ENCODE measurements at places on chromosomes 6 and 20.

GRCh38 chr20:16397086-16397485 is 176.2 kb downstream of the KIF16B start:
- DNase-seq = no peak

GRCh38 chr20:62792940-62793756 is 3.1 kb upstream of the MRGBP start:
- no peak for DNase-seq

- DNase-seq = no peak
Observed at GRCh38 chr6:130593200-130593599, 227.4 kb downstream of the TMEM200A start.

DNA sequence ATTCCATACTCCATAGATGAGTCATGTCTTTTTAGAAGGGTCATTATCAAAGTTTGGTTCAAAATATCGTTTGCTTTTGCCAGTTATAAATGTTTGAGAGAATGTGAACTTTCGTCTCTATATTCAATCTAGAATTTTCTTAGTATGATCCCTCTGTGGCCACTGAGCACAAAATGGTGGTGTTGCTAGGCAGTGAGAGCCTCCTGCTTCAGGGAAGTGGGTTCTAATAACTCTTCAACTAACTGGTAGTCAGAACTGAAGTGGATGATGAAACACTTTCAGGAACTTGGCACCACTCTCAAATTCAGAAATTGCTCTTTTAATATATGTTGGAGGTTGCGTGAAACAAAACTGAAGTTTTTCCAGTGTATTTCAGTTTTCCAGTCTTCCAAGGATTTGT is 125.0 kb upstream of the DOK5 start:
- no peak for DNase-seq

GRCh38 chr6:138833816-138834539 is 38.1 kb downstream of the ECT2L start:
- no peak for DNase-seq

GRCh38 chr6:40112350-40112749 is 178.1 kb upstream of the MOCS1 start:
- DNase-seq = no peak

DNA sequence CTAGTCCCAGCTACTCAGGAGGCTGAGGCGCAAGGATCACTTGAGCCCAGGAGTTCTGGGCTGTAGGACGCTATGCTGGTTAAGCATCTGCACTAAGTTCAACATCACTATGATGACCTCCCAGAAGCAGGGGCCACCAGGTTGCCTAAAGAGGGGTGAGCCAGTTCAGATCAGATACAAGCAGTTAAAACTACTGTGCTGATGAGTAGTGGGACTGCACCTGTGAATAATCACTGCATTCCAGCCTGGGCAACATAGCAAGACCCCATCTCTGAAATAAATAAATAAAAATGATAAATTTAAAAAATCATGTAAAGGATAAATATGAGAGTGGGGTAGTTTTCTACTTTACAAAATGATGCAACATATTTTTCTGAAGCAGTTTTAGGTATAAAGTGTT is 106.5 kb downstream of the TMEM170B start:
- DNase-seq = no peak

DNA sequence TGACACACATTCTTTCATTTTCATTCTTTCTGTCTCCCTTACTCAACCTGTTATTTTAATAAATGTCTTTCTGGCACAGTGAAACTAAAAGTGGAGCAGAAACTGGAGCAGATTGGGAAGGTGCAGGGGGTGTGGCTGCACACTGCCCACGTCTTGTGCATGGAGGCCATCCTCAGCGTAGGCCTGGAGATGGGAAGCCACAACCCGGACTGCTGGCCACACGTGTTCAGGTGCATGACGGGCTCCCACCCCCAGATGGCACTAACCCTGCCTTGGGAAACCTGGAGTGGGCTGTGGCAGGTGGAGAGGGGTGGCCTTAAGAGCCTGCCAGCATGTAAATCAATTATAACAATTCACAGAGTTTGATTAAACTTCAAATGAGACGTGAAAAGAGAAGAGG is 71.4 kb upstream of the PBOV1 start:
- DNase-seq = no peak

GRCh38 chr6:139882977-139883728 is 508.7 kb upstream of the CITED2 start:
- no peak for DNase-seq

DNA sequence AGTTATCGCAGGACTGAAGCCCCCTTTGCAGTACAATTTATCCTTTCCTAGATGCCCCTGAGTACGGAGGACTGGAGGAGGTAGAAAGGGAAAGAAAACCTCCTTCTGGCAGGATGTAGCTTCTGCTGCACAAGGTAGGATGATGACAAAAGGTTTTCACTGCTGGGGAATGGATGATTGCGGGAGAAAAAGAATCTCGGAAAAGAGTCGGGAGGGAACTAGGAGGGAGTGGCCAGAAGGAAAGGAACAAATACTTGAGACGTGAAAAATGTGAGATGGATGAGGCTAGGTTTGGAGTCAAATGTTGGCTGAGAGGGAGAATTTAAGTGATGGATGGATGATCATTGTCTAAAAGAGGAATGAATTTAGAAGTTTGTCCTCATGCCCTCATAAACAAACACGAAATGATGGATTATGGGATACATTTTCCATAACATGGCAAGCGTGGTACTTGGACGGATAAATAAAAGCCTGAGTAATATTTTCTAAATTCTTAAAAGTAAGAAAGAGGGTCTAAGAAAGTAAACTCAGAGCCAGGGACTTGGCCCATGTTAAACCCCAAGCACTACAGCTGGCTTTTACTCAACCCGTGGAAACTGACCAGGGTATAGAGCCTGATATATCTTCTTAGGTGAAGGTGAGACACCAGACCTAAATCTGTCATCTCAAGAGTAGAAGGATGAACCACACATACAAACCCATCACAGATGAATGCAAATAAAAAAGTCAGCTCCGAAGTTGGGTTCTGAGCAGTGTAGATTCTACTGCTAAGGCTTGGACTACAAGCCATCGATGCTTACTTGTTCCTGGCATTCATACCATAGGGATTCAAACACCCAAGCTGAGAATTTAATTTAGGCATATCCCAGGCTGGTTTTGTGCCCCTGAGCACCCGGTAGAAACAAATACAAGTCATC is 72.4 kb downstream of the HFE start:
- DNase-seq = peak; percentile 45

GRCh38 chr6:56865081-56865875 is 89.6 kb upstream of the BEND6 start:
- no peak for DNase-seq

GRCh38 chr20:58131151-58131550 is 97.3 kb downstream of the ANKRD60 start:
- DNase-seq = no peak

DNA sequence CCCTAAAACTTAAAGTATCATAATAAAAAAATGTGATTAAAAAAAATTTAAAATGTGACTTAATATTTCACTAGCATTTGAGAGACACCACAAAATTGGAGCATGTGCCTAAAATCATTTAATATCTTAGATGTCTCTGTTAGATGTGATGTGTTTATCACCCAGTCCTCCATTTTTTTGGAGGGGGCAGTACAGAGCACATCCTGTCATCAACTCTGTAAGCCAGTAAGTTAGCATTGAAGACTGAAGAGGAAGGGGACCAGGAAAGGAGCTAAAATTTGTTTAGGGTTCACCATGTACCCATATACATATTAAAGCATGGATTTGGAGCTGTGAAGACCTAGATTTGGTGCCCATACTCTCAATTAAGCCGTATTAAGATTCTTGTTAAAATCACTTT is 30.7 kb upstream of the ADIG start:
- peak; percentile 26 for DNase-seq

GRCh38 chr6:162292915-162293314 is 434.7 kb downstream of the PRKN start:
- DNase-seq = no peak

GRCh38 chr6:39808964-39809363 is 16.8 kb downstream of the DAAM2 start:
- no peak for DNase-seq

GRCh38 chr6:89840538-89840937 is 10.9 kb downstream of the CASP8AP2 start:
- DNase-seq = no peak

DNA sequence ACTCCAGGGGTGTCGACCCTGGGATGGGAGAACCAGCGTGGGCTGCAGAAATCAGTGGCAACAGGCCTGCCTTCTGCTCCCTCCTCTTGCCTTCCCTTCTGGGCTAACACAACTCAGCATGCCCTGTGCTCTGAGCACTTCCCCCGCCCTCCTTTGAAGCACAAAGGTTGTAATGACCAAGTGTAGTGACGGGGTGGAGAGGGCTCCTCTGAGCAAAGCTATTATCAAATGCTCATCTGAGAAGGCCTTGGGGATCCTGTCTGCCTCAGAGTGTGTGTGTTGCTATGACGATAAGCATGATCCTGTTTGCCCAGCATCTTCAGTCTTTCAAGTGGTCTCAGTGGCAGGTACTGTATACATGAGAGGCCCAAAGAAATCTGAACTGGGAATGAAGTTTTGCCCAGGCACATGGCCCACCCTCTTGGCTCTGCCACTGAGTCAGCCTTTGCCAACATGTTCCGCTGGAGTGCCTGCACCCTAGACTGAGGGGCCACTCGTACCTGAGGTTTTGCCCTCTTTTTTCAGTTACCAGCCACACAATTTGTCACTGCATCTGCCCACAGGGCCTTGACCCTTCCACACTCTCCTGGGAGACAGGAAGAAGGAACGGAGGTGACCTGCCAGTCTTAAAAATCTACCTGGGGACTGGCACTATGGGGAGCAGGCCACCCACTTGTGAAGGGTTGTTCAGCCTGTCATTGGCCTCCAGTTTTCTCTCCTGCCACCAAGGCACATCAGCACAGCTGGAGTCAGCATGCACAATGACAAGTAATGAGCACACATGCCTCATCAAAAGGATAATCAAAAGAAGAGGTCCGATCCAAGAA is 74.5 kb downstream of the GFOD1 start:
- no peak for DNase-seq

GRCh38 chr20:62501801-62502495 is 26.2 kb upstream of the GATA5 start:
- peak; percentile 59 for DNase-seq

DNA sequence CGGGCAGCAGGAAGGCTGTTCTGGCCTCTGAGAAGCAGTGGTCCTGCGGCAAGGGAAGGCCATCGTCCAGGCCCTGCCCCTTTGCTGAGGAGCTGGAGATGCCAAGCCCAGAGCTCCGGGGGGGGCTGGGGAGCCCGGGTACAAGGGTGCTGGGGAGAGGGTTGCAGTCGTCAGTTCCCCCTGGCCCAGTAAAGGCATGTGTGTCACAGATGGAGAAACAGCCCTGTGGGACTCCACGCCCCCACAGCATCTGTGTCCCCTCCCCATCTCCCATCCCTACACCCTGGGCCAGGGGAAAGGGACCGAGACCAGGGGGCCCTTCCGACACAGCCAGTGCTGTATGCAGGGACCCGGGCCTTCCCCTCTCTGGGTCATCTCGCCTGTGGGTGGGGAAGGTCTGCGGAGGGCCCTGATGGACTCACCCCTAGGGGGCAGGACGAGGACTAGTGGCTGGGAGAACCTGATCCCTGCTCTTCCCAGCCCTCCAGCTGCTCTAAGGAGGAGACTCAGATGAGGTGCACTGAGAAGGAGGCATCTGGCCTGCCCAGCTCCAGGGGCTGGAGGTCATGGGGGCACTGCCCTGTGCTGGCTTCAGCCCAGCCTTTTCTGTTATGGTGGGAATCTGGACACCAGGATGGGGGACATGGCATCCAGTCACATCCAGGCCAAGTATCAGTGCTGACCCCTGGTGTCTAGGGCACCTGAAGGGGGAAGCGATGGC is 609 bp downstream of the MYL9 start:
- DNase-seq = no peak

Data from activated CD8-positive, alpha-beta T cell treated with anti-CD3 and anti-CD28 coated beads, Interleukin-2, amount 10 ng/mL, durations not matched to agents 7 days and 5 days (primary cell).